ENCODE measurements at places on chromosomes 16 and 17.

DNA sequence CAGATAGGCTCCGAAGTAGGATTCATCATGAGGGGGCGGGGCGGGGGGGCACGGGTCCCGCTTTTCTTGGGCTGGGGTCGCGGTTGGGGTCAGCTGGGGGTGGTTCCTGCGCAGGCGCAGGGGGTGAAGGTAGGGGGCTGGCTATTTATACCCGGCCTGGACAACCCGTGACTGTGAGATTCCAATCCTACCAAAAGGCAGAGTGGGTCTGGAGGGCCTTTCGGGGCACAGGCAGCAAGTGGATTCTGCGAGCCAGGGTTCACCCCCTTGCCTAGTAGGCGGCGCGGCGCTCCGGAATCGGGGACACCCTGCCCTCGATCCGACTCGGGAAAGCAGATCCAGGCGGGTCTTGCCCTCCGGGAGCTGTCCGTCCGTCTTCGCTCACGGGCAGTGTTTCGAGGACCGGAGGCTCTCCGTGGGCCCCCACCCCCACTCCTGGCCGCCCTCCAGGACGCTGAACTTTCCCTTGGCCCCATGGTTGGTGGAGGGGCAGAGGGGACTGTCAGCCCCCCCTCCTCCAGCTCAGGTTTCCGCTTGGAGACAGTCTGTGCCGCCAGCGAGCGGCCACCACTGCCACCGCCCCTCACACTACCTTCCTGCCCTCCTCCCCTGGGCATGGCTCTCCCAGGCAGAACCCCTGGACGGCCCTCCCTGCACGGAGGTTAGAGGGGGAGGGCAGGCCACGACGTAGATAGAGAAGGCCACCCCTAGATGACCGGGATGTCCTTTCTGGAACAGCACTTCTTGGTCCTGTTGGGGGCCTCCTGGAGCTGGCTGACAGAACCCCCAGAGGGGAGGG, 634 bp downstream of the SLC2A4 start:
- no peak for DNase-seq

DNA sequence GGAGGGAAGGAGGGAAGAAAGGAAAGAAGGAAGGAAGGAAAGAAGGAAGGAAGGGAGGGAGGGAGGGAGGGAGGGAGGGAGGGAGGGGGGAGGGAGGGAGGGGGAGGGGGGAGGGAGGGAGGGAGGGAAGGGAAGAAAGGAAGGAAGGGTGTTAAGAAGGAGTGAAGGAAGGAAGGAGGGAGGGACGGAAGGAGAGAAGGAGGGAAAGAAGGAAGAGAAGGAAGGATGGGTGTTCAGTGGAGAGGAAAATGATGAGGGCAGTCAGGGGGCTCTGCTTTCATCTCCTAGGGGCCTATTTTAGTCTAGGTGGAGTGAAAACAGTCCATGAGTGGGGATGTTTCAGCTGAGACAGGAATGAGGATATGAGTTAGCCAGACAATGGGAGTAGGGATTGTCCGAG, 357.0 kb upstream of the C16orf82 start:
- DNase-seq = no peak

DNA sequence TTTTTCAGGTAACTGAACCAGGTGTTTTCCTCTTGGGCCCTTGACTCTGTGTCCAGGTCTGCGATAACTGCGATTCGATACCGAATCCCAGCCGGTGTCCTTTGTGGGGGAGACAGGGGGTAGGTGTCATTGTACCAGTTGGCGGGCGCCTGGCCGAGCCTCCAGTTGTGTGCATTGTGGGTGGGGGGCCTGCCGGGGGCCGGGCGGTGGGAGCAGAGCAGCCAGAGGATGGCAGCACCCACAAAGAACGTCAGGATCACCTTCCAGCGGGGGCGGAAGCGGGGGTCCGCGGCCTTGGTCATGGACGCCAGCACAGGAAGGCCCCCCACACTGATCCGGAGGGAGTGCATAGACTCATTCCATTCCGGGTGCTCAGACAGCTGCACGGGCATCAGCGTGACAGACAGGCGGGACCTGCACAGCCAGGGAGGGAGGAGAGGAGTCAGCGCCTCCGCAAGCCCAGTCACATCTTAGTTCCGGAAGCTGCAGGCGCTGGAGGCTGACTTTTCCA, 12.3 kb downstream of the CANT1 start:
- DNase-seq = no peak

DNA sequence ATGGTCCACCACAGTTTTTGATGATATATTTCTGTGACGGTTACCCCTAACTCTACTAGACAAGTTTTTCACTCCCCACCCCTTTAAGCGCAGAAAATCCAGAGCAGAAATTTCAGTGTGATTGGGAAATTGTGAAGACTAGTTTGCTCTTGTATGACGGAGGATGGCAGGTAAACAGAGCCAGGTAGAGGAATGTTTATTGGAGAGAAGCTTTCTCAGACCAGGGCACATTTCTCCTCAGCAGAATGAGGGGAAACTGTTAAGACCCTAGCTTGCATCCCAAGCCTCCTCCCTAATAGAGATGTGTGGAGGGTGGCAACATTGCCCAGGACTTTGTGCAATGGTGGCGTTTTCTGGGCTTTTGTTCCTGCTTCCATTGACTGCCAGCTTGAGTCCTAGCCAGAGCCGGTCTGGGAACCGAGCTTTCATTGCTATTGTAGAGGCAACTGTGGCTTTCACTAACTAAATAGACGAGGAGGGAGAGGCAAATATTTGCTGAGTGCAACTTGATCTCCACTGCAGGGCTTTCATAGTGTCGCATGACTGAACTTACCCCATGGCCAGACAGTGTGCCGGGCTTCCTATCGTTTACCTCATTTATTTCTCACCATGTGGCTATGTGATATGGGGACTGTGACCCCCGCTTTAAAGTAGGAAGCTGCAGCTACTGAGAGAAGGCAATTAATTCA, 159.6 kb upstream of the MPHOSPH6 start:
- DNase-seq = no peak
